T-cell (primary cell): ENCODE measurements at places on chromosomes 3 and 15. TPM values are rescaled to one million over a fixed set of nuclear protein-coding genes. Genes with fewer than 3 reads are reported as not detected.

The RBP2 gene
- total RNA-seq: not detected

The VWA5B2 gene
- total RNA-seq: 0.10 TPM

The PLAAT1 gene
- not detected for total RNA-seq

The CATSPER2 gene
- total RNA-seq: 6.6 TPM

The GOLGA8K gene
- 0.32 TPM for total RNA-seq

GRCh38 chr3:69671082-69671952 lies 67.9 kb upstream of the MITF start:
- no peak overlapping the region for H3K4me3 ChIP-seq
- no peaks in the 10 kb centered on the region for H3K4me1 ChIP-seq
- H3K36me3 ChIP-seq: no peaks in the 10 kb centered on the region
- no peak overlapping the region for H3K27ac ChIP-seq
- H3K27me3 ChIP-seq: no peaks in the 10 kb centered on the region

DNA sequence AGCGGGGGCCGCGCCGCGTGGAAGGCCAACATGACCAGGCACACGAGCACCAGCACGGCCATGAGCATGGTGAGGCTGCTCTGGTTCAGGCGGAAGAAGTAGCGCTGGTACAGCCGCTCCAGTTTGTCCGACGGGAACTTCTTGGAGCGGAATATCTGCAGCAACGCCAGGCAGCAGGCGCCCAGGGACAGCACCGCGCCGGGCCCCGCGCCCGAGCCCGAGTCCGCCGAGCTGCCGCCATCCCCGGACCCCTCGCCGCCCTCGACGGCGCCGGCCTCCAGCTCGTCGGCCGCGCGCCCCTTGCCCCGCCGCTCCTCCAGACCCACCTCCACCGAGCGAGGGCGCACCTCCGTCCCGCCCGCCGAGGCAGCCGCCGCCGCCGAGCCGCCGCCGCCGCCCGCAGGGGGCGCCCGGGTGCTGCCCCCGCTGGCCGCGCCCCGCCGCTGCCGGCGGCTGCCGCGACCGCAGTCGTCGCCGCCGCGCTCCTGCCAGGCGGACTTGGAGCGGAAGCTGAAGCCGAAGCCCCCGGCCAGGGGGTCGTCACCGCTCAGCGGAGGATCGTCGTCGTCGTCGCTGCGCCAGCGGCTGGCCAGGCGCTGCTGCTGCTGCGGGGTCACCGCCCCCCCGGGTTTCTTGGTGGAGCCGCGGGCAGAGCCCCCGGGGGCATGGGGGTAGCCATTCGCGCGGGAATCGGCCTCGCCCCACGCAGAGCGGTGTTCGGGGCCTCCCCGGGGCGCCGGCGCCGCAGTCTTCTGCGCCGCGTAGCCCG lies 957 bp downstream of the ADCY5 start:
- peak overlapping the region; percentile 63 for H3K4me3 ChIP-seq
- H3K36me3 ChIP-seq: no peaks in the 10 kb centered on the region
- H3K27me3 ChIP-seq: peaks cover 15% of the 10 kb centered on the region

- no peak overlapping the region for H3K27ac ChIP-seq
- no peaks in the 10 kb centered on the region for H3K4me1 ChIP-seq
- no peak for DNase-seq
- H3K27me3 ChIP-seq: peaks cover 16% of the 10 kb centered on the region
Observed at GRCh38 chr3:38605981-38606380, 43.5 kb downstream of the SCN5A start.

DNA sequence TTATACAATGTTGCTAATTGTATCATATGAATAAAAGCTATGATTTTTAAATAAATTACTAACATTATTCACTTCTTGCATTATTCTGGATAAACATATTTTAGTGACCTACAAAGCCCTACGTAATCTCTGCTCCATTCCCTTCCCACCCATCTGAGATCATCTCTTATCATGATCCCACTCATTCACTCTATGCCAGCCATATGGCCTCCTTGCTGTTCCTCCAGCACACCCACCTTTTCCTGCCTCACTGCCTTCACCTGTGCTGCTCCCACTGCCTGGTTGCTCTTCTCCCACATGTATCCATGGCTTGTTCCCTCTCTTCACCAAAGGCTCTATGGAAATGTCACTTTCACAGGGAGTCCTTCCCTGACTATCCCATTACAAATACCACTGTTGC lies 7.3 kb upstream of the USP8 start:
- no peaks in the 10 kb centered on the region for H3K36me3 ChIP-seq
- no peak for DNase-seq
- H3K4me1 ChIP-seq: no peaks in the 10 kb centered on the region
- H3K27ac ChIP-seq: no peak overlapping the region
- H3K27me3 ChIP-seq: no peaks in the 10 kb centered on the region

GRCh38 chr3:52017586-52017985 lies 21.9 kb upstream of the RPL29 start:
- no peak for DNase-seq
- H3K27me3 ChIP-seq: peaks cover 12% of the 10 kb centered on the region
- H3K27ac ChIP-seq: no peak overlapping the region
- no peaks in the 10 kb centered on the region for H3K4me1 ChIP-seq
- no peaks in the 10 kb centered on the region for H3K36me3 ChIP-seq
- no peak overlapping the region for H3K4me3 ChIP-seq

- H3K4me3 ChIP-seq: no peak overlapping the region
- no peak for DNase-seq
- H3K27me3 ChIP-seq: no peaks in the 10 kb centered on the region
- H3K4me1 ChIP-seq: no peaks in the 10 kb centered on the region
Observed at GRCh38 chr3:159112724-159113123, 310.9 kb downstream of the MFSD1 start.

- H3K27me3 ChIP-seq: no peaks in the 10 kb centered on the region
- H3K36me3 ChIP-seq: peaks cover 15% of the 10 kb centered on the region
- H3K4me3 ChIP-seq: no peak overlapping the region
- H3K4me1 ChIP-seq: no peaks in the 10 kb centered on the region
- H3K27ac ChIP-seq: no peak overlapping the region
- DNase-seq: no peak
Observed at GRCh38 chr15:22871481-22872086, 33.1 kb downstream of the NIPA2 start.
